SJSA1 (cell line): ENCODE measurements at places on chromosomes 12 and 14. TPM values are rescaled to one million over a fixed set of nuclear protein-coding genes. Genes with fewer than 3 reads are reported as not detected.

The NUP37 gene
- 72.9 and 85.3 TPM in 2 replicates for total RNA-seq

DNA sequence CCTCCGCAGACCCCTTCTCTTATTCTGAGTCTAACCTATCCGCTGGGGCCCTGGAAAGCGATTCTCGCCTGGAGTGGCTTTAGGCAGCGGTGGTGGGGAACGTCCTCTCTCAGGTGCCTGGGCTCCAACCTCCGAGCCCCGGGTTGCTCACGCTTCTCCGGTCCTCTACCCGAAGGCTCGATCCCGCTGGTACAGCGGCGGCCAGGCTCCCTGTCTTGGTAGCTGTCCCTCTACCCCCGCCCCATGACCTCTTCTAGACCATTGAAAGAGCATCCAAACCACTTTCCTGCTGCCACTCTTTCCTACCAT is 505 bp upstream of the HEBP1 start:
- H3K27ac ChIP-seq = no peak overlapping the region; the same call in 1 of the 2 replicates
- no peaks in the 10 kb centered on the region for H3K27me3 ChIP-seq
- peak overlapping the region; percentile 62 for H3K4me3 ChIP-seq
- H3K36me3 ChIP-seq = 0 out of 2 replicates have a peak, but pooled peaks cover 2% of the 10 kb centered on the region
- DNase-seq = no peak

GRCh38 chr12:67853204-67853603 is 136.0 kb upstream of the IFNG-AS1 start:
- no peaks in the 10 kb centered on the region for H3K4me1 ChIP-seq
- no peaks in the 10 kb centered on the region for H3K27me3 ChIP-seq
- no peak for DNase-seq
- H3K4me3 ChIP-seq = no peak overlapping the region

- no peaks in the 10 kb centered on the region for H3K27me3 ChIP-seq
- H3K4me1 ChIP-seq = no peaks in the 10 kb centered on the region
- H3K4me3 ChIP-seq = no peak overlapping the region
- no peak overlapping the region for H3K27ac ChIP-seq
These were observed 270.1 kb downstream of the ADGRD1 start for GRCh38 chr12:131223791-131224225.

The FOXN4 gene
- not detected in 2 replicates for total RNA-seq

DNA sequence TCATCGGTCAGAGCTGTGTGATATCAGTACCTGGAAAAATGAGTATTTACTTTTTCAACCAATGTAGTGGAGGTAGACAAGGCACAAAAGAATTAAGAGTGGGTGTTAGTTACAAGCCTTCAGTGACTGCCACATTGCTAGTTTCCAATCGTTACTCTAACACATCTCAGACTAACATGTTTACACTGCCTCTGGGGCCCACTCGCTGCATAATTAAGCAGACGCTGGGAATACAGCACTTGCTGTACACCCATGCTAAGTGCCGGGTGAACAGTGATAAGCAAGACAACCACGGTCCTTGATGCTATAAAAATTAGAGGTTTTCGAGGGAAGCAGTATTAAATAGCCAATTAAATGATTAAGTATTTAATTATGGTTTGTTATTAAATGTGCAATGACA is 1147.6 kb downstream of the AACS start:
- H3K27me3 ChIP-seq = no peaks in the 10 kb centered on the region
- H3K4me1 ChIP-seq = no peaks in the 10 kb centered on the region
- DNase-seq = no peak
- H3K4me3 ChIP-seq = no peak overlapping the region
- no peaks in the 10 kb centered on the region for H3K36me3 ChIP-seq

The RASSF3 gene
- 10.7 and 13.7 TPM in 2 replicates for total RNA-seq

DNA sequence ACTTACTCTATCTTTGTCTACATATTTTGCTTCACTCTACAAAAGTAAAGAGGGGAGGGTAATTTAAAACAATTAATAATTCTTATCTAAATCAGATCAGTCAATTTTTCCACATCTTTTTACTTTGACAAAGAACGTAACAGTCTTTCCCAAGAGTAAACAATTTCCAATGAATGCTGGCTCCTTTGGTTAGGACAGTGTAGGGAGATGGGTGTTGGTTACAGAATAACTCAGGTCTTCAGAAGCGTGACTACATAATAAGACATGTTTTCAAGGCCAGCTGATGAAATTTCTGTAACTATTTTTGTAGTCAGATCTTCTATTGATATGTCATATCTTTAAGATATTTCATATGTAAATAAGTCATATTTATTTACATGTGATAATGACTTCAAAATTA is 183.0 kb upstream of the CAND1 start:
- no peak overlapping the region for H3K27ac ChIP-seq
- H3K4me1 ChIP-seq = no peaks in the 10 kb centered on the region
- DNase-seq = no peak
- peaks cover 17% of the 10 kb centered on the region; the same call in 1 of the 2 replicates for H3K27me3 ChIP-seq

The SIRT4 gene
- total RNA-seq = 0.60 and 1.5 TPM in 2 replicates

DNA sequence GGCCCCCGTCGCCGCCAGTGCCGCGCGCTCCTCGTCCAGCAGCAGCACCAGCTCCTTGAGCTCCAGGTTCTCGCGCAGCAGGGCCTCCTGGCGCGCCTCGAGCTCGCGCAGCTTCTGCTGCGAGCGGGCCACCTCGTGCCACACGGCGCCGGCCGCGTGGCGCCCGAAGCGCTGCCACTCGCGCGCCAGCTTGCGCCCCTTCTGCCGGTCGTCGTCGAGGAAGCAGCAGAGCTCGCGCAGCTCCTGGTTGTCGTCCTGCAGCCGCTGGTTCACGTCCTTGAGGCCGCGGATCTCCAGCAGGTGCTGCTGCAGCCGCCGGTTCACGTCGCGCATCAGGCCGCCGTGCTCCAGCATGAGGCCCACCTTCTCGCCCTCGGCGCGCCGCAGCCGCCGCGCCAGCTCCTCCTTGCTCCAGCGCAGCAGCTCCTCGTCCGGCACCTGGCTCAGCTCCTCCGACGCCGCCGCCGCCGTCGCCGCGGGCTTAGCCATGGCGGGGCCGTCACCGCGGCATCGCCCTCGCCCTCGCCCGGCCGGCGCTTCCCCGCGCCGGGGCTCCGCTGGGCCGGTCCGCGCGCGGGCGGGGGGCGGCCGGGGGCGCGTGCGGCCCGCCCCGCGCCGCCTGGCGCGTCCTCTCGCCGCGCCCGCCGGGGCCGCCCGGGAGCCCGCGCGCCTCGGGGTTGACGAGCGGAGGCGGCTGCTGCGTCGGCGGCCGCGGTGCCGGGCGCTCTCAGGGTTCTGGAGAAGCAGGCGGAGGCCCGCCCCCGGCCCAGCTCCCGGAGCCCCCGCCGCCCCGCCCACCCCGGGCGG is at the start of gene CCDC85C:
TSS of gene CCDC85C (minus strand) at position 737 of the 807 bp plus-strand sequence. CDS start at position 489, 248 bp downstream.
- peaks cover 44% of the 10 kb centered on the region for H3K4me1 ChIP-seq
- H3K27ac ChIP-seq = peak within 1 kb of the TSS; percentile 82
- no peaks in the 10 kb centered on the region for H3K27me3 ChIP-seq
- H3K36me3 ChIP-seq = peaks cover 26% of the 10 kb centered on the region

DNA sequence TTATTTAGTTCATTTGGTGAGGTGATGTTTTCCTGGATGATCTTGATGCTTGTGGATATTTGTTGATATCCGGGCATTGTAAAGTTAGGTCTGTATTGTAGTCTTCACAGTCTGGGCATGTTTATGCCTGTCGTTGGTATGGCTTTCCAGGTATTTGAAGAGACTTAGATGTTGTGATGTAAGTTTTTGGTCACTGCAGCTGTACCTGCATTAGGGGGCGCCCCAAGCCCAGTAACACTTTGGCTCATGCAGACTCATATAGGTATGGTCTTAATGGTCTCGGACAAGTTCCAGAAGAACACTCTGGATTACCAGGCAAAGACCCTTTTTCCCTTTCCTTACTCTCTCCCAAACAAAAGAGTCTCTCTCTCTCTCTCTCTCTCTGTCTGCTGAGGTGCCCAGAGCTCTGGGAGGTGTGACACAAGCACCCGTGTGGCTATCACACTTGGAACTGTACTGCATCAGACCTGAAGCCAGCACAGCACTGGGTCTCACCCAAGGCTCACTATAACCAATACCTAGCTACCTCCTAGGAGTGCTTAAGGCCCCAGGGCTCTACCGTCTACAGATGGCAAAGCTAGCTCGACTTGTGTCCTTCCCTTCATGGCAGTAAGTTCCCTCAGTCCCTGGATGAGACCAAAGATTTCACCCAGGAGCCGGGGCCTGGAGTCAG is 425.8 kb upstream of the ATXN7L3B start:
- no peak overlapping the region for H3K4me3 ChIP-seq
- no peak for DNase-seq
- no peaks in the 10 kb centered on the region for H3K4me1 ChIP-seq
- H3K36me3 ChIP-seq = no peaks in the 10 kb centered on the region
- H3K27me3 ChIP-seq = no peaks in the 10 kb centered on the region

The BHLHE41 gene
- 36.1 and 69.1 TPM in 2 replicates for total RNA-seq

- no peaks in the 10 kb centered on the region for H3K36me3 ChIP-seq
- no peaks in the 10 kb centered on the region for H3K4me1 ChIP-seq
- DNase-seq = no peak
- no peak overlapping the region for H3K4me3 ChIP-seq
These were observed 91.0 kb upstream of the EEA1 start for GRCh38 chr12:93019975-93020630.

DNA sequence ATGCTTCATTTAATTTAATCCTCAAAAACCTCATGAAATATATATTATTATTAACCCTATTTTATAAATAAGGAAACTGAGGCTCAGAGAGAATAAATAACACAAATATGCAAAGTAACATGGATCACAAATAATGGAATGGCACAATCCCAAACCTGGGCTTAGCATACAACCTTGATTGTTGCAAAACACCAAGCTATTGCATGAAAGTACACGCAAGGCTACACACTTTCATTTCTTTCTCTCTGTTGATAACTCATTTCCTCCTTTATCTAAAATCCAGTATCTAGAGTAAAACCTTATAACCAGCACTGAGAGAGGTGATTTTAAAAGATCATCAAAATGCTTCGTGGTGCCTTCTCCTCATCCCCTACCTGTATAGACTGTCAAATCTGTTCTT is 2.8 kb upstream of the DAAM1 start:
- H3K4me1 ChIP-seq = peaks cover 9% of the 10 kb centered on the region; the same call in 1 of the 2 replicates
- H3K27ac ChIP-seq = no peak overlapping the region
- no peak overlapping the region for H3K4me3 ChIP-seq
- DNase-seq = no peak
- peaks cover 5% of the 10 kb centered on the region; the same call in 1 of the 2 replicates for H3K36me3 ChIP-seq
- peaks cover 7% of the 10 kb centered on the region; the same call in 1 of the 2 replicates for H3K27me3 ChIP-seq

- no peaks in the 10 kb centered on the region for H3K27me3 ChIP-seq
- 0 out of 2 replicates have a peak, but pooled peaks cover 5% of the 10 kb centered on the region for H3K4me1 ChIP-seq
- peak overlapping the region; percentile 29 for H3K27ac ChIP-seq
- no peak for DNase-seq
These were observed 32.8 kb downstream of the ARHGAP5 start for GRCh38 chr14:32109676-32110547.

The MYO1H gene
- not detected in 2 replicates for total RNA-seq

GRCh38 chr12:52236386-52237050 is 3.5 kb downstream of the KRT7 start:
- peaks cover 24% of the 10 kb centered on the region for H3K4me1 ChIP-seq
- DNase-seq = no peak
- H3K27ac ChIP-seq = no peak overlapping the region
- no peaks in the 10 kb centered on the region for H3K27me3 ChIP-seq

DNA sequence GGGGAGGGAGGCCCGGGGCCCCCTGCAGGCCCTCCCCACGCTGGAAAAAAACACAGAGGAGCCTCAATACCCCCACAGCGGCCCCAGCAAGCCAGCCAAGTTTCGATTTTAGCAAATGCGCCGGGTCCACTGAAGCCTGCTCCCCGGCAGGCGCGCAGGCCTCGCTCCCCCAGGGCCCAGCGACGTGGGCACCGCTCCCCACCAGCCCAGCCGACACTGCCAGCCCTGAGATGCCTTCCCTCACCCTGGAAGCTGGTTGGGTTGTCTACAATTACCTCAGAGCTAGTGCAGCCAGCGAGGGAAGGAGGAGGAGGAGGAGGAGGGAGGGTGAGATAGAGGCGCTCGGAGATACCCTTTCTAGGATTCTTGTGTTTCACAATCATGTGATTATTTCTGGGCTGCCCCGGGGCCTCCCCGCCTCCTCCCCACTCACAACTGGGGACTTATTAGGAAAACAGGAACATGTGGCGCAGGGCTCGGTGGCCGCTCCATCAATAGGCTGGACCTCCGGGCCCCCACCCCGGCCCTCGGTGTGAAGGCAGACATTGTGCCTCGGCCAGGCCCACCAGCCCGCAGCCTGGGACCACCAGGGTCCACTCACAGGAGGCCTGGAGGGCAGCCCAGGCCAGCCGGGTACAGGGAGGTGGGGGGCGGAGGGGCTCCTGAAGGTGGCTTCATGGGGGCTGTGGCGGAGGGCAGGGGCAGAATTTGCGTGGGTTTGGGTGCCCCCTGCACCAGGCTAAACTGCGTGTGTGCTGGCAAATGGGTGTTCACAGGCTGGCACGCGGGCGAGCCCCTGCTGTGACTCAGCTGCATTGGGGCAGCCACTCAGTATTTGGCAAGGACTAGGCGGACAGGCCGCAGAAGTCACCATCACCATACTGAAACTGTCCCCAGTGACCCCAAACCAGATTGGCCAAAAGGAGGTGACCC is 109.9 kb downstream of the NCOR2 start:
- peaks cover 33% of the 10 kb centered on the region for H3K4me1 ChIP-seq
- peaks cover 81% of the 10 kb centered on the region for H3K36me3 ChIP-seq
- H3K27ac ChIP-seq = no peak overlapping the region
- no peak overlapping the region for H3K4me3 ChIP-seq

DNA sequence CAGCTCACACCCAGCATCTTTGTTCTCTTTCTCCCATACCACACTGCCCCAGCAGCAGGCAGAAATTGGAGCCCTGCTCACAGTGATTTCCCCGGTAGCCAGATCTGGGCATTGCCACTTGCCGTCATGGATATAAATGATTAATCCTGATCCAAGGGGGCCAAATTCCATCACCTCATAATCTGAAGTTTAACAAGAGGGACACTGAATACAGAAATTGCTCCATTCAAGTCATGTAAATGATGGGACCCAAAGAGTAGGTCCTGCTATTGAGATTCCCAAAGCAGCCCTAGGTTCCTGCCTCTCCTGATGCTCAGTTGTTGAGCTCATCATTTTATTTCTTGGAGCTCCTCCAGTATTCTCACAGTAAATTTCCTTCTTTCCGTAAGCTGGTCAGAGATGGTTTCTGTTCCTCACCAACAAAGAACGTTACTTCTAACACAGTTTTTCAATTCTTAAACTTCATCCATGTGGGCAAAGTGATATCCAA is 11.7 kb downstream of the ITPR2 start:
- H3K27ac ChIP-seq = no peak overlapping the region
- no peak for DNase-seq
- no peak overlapping the region for H3K4me3 ChIP-seq
- H3K27me3 ChIP-seq = no peaks in the 10 kb centered on the region

The VWF gene
- 0.09 and 0.50 TPM in 2 replicates for total RNA-seq

The FGD6 gene
- total RNA-seq = 8.2 and 8.5 TPM in 2 replicates

DNA sequence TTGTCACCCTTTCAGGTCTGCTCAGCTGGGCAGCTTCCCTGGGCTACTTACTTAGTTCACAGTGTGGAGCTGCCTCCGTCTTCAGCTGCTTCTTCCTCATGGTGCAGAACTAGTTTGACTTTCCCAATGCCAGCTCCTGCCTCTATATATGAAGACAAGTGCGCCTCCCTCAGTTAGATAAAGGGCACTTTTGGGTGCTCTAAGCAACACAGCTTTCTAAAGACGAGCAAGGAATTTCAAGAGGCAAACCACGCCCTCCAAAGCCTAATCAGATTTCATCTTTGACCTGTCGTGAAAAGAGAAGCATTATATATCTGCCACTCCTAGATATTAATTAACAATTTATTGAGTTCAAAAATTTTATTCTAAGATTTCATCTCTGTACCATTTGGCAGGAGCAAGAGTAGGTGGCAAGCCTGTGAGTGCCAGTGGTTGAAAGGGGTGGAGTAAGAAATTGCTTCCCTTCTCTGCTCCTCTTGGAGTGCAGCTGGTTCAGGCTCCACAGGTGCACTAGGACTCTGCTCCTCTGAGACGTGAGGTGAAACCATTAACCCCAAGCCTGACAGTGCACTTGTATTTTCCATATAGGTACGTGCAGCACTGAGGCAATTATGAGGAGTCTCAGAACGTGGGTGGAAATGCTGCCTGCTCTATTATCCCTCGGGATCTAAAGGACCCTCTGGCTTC is 2.1 kb upstream of the SLC11A2 start:
- no peaks in the 10 kb centered on the region for H3K27me3 ChIP-seq
- H3K27ac ChIP-seq = no peak overlapping the region
- peaks cover 4% of the 10 kb centered on the region; the same call in 1 of the 2 replicates for H3K36me3 ChIP-seq
- no peak overlapping the region for H3K4me3 ChIP-seq

The DIO2 gene
- total RNA-seq = 22.3 and 27.3 TPM in 2 replicates
